Coronary artery (tissue), 2 donors: ENCODE measurements at places on chromosomes 11 and 22.

- DNase-seq, result no peak
These were observed 775 bp upstream of the TRABD start for GRCh38 chr22:50184902-50185374.

GRCh38 chr11:8717876-8718753 is 35.5 kb downstream of the RPL27A start:
- DNase-seq, result peak; percentile 85

GRCh38 chr11:127890030-127890615 is 697.2 kb downstream of the ETS1 start:
- no peak for DNase-seq

DNA sequence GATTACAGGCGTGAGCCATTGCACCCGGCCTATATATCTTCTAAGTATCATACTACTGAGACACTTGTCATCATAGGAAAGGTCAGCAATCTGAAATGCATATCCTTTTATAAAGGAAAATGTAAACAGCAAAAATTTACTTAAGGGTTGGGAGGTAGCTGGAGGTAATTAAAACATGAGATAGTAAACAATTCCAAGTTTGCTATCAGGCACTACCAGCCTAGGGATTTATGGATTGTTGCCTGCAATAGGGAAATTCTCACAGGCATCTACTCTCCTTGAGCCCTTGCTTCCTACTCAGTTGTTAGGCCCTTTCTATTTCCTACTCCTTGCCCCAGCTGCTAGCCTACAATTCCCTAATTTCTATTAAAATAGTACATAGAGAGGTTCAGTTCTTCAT is 16.1 kb downstream of the PGR start:
- no peak for DNase-seq

DNA sequence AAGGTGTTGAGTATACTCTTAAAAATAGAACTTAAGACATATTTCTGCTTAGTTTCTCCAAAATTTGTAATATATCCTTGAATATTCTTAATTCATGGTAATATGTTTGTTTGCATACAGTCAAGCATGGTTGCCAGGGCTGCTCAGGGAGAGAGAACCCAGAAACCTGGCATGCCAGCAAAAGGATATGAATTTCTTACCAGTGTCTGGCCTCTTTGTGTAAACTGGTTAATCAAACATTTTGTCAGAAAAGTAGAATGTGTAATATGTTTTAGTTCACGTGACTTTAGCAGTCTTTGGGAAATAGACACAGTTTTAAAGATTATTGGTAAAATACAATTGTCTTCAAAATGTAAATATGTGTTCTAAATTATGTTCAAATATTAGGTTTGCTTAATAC is 101.6 kb downstream of the AASDHPPT start:
- no peak for DNase-seq

DNA sequence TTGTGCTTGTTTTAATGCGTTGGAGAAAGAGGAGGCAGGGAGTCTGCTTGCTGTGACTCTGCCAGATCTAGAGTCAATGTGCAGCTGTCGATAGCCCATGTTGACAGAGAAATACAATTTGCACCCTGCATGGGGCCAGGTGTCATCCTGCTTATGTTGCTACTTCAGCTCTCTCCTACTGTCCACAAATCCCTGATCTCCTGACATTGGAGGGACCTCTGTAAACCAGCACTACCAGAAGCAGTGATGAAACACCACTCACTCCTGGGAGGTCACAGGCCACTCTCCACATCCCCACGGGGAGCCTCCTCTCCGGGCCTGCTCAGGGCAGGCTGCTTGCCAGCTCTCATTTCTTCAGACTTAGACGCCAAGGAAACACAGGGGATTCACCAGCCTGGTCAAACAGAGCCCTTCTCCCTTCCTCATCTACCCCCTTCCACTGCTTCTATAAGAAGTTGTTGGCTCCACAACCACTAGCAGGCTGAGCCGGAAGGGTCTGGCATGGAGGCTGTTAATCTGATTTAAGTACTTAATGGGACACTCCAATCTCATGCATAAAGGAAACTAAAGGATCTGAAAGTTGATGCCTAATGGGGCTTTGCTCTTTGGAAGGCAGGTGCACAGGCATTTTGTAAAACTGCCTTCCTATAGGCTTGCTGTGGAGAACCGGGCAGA is 29.9 kb upstream of the CSNK2A3 start:
- no peak for DNase-seq

DNA sequence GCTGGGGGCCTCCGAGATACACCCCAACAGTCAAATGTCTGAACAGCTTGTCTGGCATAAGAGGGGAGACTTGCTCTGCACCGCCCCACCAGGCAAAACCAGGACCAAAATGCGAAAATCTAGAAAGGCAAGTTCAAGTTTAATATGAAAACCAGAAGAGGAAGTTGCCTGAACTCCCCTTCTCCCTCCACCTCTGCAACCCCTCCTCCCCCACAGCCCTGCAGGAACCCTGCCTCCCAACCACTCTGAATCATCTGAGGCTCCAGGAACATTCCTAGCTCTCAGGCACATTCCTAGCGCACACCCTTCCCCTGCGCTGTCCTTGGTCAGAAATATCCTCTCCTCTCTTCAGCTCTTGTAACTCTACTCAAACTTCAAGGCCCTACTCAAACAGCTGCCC is 36.7 kb downstream of the ISX start:
- no peak for DNase-seq

DNA sequence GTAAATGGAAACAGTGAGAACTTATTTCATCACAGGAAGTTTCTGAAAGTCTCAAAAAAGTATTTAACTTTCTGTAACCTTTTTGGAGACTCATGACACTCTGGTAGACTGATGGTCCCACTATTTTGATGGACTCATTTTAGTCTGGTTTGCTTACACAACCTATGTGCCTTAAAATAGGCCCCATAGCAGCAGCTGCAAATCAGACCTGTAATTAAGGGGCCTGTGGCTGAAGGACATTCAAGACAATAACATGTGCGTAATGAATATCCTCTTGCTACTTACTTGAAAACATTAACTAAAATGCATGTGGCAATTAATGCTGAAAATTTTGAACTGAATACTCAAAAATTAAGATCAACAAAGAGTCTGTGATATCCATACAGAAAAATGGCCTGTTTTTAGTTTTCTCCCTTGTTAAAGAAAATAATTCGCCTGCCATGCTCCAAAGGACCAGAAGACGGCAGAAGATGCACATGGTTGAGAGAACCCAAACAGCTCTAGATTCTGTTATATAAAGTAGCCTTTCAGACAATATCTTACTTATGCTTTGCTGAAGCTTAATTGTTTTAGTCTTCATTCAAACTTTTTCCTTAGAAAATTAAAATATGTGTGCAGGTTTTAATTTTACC is 568.5 kb downstream of the KCNA4 start:
- DNase-seq, result no peak

DNA sequence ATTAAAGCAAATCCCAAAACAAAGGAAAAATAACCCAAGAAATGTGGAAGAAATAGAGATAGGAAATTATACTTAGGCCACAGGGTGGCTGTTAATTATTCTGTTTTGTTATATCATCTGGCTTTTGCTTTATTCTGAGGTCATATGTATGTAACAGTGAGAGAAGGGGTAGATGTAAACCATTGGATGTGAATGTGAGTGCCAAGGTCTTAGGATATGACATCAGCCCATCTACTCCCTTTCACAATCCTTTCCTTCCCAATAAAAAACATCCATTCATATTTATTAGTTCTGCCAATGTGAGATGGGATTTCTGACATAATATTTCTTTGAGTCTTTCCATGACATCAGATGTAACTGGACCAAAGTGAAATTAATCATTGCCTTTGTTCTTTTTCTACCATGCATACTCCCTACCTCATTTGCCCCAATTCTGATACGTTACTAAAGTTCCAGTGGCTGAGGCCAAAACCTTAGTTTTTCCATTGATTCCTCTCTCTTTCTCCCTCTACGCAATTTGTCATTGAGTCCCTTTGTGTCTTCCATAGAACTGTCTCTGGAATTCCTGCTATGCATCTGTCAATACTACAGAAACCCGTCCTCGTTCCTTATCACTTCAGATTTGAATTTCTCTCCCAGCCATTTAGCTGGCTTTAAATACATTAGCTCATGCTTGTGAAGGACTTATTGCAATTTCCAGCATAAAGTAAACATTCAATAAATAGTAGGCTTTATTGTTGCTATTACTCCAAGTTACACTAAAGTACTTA is 170.3 kb downstream of the ARHGAP42 start:
- DNase-seq, result no peak

DNA sequence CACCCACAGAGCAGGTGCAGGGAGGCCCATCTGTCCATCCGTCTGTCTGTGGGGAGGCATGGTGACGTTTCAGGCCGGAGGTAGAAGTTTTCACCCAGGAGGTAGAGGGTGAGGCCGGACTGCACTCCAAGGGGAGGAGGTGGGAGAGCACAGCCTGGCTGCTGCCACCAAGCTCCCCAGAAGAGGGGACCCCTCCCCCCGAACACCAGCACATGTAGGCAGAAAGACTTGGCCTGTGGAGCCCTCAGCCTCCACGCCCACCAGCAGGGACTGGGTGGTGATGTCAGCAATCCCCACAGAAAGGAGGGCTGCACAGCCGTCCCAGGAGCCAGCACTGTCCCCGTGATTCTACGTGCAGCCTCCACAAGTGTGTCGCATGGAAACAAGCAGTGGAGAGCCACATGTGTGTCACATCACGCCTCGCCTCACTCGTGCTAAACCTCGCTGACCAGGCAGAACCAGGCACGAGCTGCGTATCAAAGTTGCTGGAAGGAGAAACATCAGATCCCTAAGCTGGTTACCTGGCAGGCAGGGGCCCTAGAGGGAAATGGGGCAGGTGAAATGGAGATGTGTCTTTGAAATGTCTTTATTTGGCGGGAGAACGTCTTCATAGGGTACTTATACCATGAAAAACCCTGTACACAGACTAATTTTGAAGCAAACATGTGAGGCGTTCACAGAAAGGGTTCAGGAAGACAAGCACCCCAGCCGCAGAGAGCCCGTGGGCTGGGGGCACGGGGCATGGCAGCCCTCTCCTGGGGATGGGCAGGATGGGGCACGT is 49.1 kb downstream of the CDKN1C start:
- no peak for DNase-seq

GRCh38 chr11:123480290-123480815 is 50.3 kb downstream of the GRAMD1B start:
- no peak for DNase-seq

GRCh38 chr11:123640677-123641494 is 13.5 kb downstream of the SCN3B start:
- DNase-seq, result no peak

DNA sequence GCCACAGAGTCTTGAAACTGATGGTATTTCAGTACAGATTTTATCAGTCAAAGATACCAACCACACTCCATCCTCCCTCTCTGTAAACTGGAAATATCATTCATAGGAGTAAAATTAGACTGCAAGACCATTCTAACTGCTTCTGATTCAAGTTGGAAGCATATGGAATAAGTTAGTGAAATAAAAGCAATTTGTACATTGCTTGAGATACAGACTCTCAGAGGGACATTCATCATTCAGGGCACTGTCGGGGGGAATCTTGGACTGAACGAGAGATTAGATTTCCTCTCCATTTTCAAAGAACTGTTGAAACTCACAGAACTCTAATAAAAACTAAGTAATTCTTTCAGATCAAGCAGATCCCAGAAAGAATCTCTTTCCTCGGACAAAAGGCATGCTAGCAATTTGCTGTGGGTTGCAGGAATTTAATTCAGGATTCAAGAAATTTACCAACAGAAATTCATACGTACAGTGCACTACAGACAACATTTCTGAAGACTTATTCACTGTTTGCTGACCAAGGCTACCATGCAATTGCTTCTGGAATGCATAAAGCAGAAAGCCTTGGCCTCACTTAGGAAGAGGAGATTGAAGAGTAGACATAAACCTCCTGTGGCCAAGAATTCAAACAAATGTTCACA is 34.1 kb downstream of the PAMR1 start:
- no peak for DNase-seq

- no peak for DNase-seq
These were observed 40.4 kb downstream of the SLCO2B1 start for GRCh38 chr11:75191330-75191717.

GRCh38 chr11:30992513-30992849 is 377.1 kb downstream of the DCDC1 start:
- DNase-seq, result no peak

- no peak for DNase-seq
These were observed 53.3 kb upstream of the CD44 start for GRCh38 chr11:35085531-35086165.

GRCh38 chr11:92790366-92790765 is 179.1 kb upstream of the MTNR1B start:
- DNase-seq, result no peak

DNA sequence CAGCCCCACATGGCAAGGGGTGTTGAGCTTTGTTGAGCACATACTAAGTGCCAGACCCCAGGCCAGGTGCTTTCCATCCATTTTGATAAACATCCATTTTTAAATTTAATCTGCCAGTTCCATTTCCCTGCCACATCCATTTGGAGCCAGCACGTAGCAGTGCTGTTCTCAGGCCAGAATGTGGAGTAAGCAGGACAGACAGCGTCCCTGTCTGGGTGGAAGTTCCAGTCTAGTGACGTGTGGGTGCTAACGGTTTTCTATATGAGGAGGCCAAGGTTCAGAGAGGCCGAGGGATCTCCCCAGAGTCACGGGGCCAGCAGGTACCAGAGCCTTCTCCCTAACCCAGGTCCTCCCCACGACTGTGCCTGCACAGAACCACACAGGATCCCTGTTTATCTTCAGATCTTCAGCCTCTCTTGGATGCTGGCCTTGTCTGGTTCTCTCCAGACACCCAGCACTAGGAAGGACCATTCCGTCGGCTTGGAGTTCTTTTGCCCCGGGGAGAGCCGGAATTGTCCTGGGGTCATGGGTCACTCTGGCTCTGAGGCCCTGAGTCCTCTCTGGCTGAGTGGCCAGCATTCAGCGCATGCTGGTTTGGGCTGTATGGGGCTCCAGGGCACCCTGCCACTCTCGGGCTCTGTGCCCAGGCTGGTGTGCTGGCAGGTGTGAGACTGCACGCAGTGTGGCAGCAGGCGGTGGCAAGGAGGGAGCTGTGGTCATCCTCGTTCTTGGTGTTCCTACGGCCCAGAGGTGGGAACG is 63.6 kb upstream of the PPARA start:
- peak; percentile 80 for DNase-seq

DNA sequence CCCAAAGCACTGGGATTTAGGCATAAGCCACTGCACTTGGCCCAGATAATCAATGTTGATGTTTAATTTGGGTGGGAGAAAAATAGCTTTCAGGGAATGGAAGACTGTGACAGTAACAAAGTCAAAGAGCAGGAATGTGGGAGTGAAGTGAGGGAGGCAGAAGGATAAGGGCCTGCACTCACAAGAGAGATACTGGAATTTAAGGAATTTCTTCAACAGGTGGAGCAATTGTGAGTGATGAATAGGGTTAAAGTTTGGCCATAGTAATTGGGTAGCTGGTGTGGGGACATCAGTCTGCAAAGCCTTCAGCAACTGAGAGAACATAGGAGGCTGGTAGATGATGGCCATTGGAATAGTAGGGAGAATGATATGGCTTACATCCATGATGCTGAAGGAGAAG is 8.6 kb upstream of the APBB1 start:
- DNase-seq, result no peak

DNA sequence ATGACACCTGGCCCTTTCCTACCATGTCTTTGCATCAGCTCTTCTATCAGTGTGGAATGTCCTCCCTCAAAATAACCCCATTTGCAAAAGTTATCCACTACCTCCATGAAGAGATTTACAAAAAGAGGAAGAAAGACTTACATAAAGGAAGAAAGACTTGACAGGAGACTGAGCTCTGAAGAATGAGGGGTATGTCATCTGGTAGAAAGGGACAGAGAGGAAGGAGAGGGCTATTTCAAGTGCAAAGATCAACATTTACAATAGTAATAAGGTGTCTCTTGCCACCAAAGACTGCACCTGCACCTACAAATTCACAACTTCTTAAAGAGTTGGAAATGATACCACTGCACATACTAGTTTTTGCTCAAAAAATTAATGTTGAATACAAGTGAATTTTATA is 18.2 kb downstream of the PAK1 start:
- no peak for DNase-seq
